ENCODE measurements at places on chromosomes 3 and 15.

DNA sequence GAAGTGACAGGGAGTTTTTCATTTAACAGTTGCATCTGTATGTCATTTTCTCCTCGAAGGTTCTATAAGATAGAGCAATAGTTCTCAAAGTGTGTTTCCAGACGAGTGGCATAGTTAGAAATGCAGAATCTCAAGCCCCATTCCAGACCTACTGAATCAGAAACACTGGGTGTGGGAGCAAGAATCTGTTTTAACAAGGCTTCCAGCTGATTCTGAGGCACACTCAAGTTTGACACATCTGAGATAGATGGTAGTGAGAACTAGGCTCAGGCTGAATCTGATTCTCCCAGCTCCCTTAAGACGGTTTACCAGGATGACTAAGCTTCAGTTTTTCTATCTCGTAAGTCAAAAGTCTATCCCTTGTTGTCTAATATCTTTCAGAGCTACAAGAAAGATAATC, 159.8 kb upstream of the NUDT16 start:
- DNase-seq: no peak

DNA sequence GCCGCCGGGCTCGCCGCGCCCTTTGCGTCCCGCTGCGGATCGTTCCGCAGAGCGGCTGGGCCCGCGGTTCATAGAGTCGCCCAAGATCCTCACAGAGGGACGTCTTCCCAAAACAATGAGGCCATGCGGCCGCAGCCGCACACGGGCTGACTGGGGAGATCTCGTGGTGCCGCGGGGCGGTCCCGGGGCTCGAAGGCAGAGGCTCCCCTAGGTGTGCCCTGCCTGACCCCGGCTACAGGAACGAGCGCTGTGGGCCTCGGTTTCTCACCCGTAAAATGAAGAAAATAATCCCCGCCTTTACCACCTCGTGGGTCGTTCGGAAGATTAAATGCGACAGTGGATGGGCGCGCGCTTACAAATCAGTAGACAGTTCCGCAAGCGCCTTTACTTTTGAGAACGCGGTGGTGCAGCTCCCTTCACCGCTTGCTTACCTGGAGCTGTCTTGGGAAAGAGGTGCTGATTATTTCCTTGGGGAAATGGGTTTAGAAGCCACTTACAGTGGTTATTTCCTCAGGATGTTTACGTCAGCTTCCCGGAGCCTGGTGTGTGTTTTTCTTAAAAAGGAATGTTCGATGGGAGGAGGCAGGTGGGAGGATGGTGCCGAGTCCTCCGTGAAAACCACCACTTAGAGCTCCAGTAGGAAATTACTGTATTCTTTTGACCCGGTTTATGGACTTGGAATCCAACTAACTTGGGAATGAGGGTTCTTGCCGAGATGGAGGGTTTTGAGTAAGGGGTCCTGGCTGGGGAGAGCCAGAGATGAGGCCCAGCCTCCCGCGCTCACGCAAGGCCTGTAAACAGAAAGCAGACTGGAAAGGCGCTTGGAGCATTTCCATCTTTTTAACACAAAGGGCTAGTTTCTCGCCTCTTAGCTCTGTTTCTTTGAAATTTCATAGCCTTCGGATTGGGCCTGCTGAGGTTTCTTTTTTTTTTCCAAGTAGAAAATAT, 1.9 kb upstream of the MEX3B start:
- DNase-seq: no peak

GRCh38 chr3:115503394-115503793, 119.9 kb upstream of the GAP43 start:
- no peak for DNase-seq

GRCh38 chr3:134659391-134660045, 8.7 kb upstream of the KY start:
- DNase-seq: no peak

- DNase-seq: no peak
These were observed 11.3 kb upstream of the RAF1 start for GRCh38 chr3:12675115-12675810.

- DNase-seq: no peak
These were observed 229.2 kb upstream of the KCNH8 start for GRCh38 chr3:18919158-18919557.

DNA sequence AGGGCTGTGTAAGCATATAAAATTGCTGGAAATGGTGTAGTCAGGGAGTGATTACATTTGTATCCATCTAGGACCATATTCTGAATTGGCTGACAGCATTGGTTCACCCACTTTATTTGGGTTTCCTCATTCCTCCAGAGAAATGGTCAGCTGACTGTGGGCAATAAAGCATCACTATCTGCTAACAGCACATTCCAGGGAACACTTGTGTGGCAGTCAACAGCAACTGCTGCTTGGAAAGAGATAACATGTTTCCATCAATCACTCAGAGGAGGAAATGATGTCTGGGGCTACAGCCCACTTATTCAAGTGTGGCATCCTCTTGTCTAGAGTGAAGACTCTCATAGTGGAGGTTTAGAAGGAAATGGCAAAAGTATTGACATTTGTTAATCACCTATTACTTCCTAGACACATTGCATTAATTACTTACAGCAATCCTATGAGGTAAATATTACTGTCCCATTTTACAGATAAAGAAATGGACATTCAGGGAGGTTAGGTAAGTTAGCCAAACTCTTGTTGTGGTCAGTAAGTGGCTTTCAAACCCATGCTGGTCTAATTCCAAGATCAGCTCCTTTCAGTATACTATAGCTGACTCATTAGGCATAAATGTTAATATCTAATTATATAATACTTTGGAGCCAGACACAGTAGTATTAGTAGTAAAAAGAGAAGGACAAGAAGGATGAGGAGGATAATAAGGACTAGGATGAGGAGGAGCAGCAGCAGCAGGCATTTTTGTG, 247.8 kb downstream of the ALCAM start:
- DNase-seq: no peak

DNA sequence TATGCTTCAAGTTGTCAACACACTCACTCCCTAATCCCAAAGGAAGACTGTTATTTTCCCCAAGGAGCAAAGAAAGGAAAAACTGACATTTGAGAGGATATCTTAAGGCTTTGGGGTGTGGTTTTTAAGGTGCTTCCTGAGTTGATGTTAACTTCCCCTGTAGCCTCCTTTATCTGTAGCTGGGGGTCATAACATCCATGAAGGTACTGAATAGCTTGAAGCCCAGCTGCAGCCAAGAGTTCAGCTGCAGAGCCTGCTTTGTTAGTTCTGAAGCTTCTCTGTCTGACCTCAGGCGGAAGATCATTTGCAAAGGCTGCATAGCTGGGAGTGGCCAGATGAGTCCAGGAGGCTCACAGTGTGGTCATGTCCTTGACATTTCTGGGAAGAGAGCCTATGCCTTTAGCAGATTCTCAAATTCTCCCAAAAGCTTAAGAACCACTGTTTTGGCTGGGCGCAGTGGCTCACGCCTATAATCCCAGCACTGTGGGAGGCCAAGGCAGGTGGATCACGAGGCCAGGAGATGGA, 165.4 kb downstream of the SV2B start:
- no peak for DNase-seq

DNA sequence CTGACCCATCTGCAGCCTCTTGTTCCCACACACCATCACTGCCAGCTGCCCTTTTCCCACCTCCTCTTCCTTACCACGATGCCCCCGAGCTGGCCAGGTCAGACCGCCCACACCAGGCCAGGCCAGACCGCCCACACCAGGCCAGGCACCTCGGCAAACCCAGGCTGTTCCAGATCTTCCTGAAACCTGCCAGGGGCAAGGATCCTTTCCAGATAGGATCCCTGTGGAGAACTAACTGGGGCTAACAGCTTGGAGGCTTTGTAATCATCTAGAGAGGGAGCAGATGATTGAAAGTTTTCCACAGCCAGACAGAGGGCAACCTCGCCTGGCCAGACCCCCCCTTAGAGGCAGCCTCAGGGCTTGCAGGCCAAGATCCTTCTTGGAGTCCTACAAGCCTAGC, 287.3 kb upstream of the TLE3 start:
- DNase-seq: no peak

GRCh38 chr3:119173325-119173724, at the start of gene UPK1B:
TSS of gene UPK1B (plus strand) at chr3:119173598. CDS start at chr3:119186742, 13,144 bp downstream.
- DNase-seq: no peak

DNA sequence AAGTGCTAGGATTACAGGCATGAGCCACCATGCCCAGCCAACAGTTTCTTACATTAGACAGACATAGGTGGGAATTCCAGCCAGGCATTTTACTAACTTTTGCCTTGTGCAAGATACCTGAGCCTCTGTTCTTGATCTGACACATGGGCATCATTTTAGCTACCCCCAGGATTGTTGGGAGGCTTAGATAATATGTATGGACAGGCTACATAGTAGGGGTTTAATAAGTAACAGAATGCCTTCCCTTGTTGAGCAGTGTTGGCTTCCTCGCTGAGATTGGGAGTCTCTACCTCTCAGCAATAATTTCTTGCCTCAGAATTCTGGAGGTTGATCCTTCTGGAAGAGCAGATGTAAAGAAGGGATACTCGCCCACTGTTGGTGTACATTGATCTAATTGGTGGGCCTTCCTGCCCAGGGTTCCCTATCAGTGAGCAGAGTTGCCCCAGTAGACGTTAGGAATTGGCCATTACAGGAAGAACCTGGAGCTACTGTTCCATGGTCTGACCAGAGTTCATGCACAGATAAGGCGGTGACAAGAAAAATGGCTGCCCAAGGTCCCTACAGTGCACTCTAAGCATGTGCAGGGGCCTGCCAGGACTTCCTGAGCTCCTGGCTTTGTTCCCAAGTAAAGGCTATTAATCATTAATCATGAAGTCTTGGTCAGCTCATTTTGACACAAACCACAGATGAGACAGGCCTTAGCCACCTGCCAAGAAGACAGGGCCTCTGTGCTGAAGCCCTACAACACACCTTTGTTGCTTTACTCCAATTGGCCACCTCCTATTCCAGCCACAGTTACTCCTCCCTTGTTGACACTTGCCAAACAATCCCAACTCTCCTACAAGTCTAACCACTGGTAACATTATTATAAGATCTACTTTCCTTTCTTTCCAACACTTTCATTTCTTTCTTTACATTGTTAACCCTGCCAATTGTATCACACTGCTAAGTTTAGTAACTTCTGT, 5.0 kb upstream of the IL17RE start:
- no peak for DNase-seq

DNA sequence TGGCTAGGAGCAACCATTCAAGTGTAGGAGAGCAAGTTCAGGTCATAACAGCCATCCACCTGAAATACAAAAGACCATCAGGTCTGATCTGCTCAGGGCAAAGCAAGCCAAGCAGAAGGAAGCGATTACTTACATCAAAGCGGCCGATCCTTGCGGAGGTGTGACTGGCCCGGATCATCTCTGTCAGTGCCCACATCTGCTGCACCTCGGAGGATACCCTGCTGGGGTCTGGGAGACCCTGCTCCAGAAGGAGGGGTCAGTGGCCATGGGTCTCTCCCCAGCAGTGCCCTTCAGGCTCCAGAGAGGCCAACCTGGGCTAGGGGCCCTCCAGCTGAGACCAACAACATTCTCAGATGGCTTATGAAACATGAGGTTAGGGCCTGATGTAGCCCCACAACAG, 2.5 kb upstream of the AMT start:
- no peak for DNase-seq
